ENCODE measurements at places on chromosomes 6 and 20. TPM values are rescaled to one million over a fixed set of nuclear protein-coding genes. Genes with fewer than 3 reads are reported as not detected.

DNA sequence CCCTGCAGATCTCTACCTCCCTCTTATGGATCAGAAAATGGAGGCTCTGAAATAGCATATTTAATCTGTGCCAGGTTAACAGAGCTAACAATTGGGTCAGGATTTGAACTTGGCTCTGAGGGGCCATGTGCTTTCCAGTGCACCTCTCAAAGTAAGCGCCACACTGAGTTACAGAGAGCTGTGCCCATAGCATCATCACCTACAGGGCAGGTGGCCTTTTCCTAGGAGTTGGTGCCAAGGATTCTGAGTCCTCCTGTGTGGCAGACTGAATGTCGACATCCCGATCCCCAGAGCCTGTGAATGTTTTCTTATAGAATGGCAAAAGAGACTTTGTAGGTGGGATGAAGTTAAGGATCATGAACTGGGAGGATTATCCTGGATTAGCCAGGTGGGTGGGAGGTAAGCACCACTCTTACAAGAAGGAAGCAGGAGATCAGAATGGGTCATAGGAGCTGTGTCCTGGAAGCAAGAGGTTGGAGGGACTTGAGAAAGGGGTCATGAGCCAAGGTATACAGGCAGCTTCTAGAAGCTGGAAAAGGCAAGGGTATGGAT is 68.0 kb upstream of the TBC1D7 start:
- DNase-seq, result no peak

The TMEM170B gene
- total RNA-seq, result 5.7 TPM

GRCh38 chr20:51350941-51351631 is 191.4 kb downstream of the NFATC2 start:
- no peak for DNase-seq

DNA sequence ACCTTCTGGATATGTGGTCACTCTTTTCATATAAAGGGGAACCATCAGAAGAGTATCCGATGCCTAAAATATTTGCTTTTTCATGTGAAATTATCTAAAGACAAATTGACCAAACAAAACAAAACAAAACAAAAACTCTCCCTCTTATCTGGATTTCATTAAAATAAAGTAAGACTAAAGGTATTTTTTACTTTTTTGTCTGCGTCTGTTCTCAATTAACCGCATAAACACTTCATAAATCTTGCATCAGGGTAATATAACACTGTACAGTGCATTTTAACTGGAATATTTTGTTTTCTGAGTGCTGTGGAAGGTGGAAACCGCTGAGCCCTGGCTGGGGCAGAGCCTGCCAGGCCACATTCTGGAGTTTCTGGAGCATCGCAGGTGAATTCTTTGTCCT is 234.1 kb upstream of the ZFP64 start:
- no peak for DNase-seq

DNA sequence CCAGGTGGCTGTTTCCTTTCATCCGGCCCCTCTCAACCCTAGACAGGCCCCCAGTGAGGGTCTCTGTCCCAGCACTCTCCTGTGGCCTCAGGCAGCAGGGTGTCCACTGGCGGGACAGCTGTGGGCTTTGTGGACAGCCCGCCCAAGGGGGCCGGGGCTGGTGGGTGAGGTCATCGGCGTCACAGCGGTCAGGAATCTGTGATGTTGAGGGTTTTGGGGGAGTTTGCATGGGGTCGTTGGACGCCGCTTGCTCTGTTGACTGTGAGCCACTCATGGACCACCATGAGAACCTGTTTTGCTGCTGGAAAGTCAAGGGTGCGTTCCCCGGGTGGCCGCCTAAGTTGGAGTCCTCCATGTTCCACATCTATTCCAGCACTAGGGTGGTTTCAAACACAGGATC is 146.4 kb downstream of the DTNBP1 start:
- DNase-seq, result no peak

GRCh38 chr20:8155812-8156211 is 23.7 kb downstream of the PLCB1 start:
- no peak for DNase-seq
